Activated CD4-positive, alpha-beta T cell treated with anti-CD3 and anti-CD28 coated beads for 4 hours (primary cell): ENCODE measurements at places on chromosomes 12 and 14.

DNA sequence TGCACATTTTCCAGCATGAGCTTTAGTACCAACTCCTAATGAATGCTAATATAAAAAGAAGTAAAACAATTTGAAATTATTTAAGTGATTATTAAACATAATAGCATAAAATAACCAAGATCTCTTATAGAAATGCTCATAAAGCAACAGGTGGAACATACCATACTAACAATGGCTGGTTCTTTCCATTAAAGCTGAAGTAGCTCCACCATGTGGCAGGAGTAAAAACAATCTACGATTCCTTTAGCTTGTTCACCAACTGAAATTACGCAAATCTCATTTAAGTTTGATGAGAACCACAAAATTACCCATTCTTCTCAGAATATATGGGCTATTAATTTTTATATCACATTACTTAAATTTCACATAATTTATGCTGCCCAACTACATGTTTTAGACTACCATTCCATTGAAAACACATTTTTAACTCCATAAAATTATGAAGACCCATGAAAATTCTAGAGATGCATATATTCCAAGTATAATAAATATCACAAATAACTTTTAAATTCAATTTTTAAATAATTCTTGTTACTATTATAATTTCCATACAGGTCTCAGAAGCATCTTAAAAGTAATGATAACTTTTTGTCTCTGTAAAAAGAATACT lies 213.6 kb downstream of the DAD1 start:
- no peak for DNase-seq

GRCh38 chr12:53060064-53060720 lies 10.3 kb downstream of the TNS2 start:
- DNase-seq, result no peak

- DNase-seq, result no peak
Measured at GRCh38 chr14:35140718-35141581, 18.6 kb downstream of the PRORP start.

GRCh38 chr12:47023953-47024352 lies 55.5 kb upstream of the PCED1B start:
- DNase-seq, result no peak

DNA sequence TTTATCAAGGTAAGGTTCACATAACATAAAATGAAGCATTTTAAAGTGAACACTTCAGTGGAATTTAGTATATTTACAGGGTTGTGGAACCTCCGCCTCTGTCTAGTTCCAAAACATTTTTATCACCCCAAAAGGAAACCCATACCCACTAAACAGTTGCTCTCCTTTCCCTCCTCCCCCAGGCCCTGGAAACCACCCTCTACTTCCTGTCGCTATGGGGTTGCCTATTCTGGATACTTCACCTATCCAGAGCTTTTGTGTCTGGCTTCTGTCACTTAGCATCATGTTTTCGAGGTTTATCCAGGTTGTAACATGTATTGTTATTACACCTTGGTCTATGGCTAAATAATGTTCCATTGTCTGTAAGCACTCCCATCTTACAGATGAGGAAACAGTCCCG lies 27.7 kb upstream of the ZFP36L1 start:
- no peak for DNase-seq

- DNase-seq, result no peak
Measured at GRCh38 chr12:100995201-100995600, 200.6 kb downstream of the ANO4 start.

- no peak for DNase-seq
Measured at GRCh38 chr14:72217135-72217534, 284.9 kb downstream of the RGS6 start.
